ENCODE measurements at places on chromosomes 16 and 17.

- DNase-seq, result no peak
Observed at GRCh38 chr16:8905795-8906591, 23.8 kb downstream of the LITAFD start.

DNA sequence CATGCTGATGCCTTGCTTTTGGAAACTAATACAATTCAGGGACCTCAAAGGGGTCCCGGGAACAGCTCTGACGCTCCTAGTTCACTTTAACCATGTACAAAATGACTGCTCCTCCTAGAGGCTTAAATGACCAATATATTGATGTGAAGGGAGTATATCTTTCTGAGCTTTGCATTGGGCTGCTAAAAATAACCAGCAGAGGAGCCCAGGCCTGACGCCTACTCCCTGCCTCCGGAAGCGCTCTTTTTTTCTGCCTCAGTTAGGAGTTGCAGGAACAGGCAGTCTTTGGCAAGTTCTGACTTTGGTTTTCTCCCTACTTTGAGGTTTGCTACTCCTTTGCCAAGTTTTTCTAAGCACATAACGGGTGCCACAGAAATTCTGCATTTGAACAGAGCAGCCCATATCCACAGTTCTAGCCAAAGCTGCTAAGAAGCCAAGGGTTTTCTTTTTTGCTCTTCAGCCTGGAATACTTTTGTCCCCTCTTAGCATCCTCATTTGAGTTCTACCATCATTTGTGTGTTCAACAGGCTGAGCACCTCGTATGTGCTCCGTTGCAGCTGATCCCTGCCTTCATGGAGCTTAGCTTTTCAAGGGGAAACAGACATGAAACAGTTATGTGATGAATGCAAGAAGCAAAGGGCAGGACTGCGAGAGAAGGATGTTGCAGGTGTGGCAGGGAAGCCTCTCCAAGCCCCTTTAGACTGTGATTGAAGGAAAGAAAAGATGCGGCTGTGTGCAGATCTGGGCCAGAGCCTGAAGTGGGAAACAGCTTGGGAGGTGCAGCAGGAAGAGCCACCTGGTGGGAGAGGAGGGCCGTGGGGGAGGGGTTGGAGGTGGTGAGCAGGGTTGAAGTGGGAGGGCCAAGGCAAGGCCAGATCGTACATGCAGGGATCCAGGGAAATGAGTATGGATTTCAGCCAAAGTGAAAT, 2.8 kb upstream of the NAGPA start:
- DNase-seq, result no peak

- no peak for DNase-seq
Observed at GRCh38 chr17:44177640-44178039, 7.1 kb downstream of the ASB16 start.

GRCh38 chr17:17525311-17525710, 29.1 kb upstream of the RASD1 start:
- no peak for DNase-seq

DNA sequence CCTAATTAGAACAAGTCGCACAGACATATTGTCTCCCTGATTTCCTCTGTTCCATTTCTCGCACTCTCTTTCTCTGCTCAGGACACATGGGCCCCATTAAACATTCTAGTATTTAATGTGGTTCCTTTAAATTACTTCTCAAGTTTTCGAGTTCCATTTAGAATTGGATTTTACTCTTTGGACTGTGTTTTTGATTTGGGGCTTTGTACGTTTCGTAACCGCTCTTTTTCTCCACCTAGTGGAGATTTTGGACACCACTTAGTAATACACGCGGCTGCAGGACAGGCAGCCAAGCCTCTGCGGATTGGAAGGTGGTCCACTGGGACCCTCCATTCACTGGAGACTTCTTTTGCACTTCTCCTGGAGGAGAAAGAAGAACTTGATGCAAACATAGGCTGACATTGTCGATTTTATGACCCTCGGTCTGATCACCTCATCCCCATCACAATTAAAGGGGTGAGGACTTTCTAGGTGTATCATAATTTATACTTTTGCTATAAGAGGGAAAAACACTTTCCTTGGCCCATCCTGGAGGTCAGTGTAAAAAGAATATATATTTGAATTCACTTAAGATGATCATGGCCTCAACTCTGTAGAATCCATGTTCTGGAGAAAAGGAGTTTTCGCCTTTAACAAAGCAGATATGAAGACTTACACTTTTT, 85.7 kb downstream of the NOG start:
- no peak for DNase-seq

- DNase-seq, result no peak
Observed at GRCh38 chr17:82228842-82229697, at the start of gene SLC16A3. SLC16A3 (plus strand) TSS chr17:82229042; CDS start chr17:82236009, 6,967 bp downstream.

DNA sequence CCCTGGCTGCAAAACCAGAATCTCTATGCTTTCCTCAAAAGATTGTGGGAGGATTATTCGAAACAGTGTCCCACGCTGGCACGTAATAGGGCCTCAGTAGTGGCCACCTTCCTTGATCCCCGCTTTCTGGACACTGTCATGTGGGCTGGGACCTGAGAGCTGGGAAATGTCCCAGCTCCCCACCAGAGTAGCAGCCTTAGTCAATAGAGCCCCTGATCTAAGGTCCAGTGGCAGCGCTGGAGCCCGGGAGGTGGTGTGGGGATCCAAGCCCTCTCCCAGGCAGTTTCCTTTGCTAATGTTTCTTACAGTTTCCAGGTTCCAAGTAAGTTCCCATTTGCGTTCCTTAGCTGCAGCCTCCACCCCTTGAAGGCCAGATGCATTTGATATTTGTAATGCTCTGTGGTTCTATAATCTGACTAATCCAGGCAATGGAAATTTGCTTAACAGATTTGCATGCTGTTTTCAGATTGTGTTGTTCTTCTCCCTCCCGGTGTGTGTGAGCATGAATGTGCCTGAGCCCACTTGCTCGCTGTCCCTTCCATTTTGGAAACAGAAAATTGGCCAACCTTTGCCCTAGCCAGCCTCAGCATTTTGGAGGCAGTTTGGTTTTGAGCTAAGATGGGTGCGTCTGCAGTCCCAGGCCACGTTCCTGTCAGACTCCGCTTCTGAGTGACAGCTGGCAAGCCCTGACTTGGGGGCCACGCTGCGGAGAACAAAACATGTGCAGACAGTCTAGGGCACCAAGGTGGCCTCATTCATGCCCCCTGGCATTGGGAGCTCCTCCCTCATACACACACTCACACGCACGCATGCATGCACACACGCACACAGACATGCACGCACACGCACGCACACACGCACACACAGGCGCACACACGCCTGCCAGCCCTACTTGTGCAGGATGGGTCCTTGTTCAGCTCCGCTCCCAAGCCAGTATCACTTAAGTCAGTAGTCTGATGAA, 69.4 kb downstream of the CCDC182 start:
- no peak for DNase-seq

DNA sequence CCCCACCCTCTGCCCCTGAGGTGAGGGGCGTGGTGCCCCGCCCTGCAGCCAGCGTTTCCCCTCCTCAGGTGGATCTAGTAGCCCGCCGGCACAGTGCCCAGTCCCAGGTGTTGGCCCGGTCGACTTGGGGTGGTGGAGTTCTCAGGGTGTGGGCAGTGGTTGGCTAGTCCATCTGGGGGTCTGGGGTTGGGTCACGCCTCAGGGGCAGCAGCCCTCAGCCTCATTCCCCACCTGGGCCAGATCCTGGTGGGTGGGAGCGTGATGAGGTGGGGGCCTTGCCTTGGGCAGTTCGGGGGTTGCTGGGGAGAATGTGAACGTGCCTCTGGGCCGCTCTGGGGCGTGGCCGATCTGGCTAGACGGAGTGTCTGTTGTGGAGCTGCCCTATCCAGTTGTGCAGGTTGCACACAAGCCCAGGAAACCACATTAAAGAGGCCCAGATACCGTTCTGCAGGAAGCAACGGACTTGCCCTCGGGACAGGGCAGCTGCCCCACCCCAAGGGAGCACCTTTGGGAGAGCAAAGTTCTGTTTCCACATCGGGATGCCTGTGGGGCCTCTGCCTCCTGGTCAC, 32.0 kb downstream of the GSE1 start:
- no peak for DNase-seq

DNA sequence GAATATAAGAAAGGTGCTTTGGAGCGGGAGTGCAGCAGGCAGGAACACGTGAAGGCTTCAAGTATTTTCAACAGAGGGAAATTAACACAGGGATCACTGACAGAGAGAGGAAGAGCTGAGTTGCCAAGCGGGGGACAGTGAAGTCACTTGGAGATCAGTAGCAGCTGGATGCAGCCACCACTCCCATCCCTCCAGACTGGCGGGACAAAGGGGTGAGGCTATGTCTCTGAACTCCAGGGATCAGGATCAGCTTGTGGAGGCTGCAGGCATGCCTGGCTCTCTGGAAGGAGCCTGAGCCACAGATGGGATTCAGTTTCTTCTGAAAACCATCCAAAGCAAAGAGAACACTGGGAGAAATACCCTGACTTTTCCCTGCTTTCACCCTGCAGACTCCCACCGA, 113.7 kb upstream of the IRX3 start:
- DNase-seq, result no peak

- DNase-seq, result peak; percentile 75
Observed at GRCh38 chr17:57874434-57875289, 24.8 kb upstream of the MRPS23 start.
